CD4-positive, alpha-beta T cell treated with Interleukin-17A for 4 hours (primary cell): ENCODE measurements at places on chromosomes 16 and 17.

GRCh38 chr17:51793686-51794085 is 364.8 kb downstream of the CA10 start:
- DNase-seq: no peak

GRCh38 chr16:30882429-30883310 is 11.2 kb downstream of the BCL7C start:
- no peak for DNase-seq

DNA sequence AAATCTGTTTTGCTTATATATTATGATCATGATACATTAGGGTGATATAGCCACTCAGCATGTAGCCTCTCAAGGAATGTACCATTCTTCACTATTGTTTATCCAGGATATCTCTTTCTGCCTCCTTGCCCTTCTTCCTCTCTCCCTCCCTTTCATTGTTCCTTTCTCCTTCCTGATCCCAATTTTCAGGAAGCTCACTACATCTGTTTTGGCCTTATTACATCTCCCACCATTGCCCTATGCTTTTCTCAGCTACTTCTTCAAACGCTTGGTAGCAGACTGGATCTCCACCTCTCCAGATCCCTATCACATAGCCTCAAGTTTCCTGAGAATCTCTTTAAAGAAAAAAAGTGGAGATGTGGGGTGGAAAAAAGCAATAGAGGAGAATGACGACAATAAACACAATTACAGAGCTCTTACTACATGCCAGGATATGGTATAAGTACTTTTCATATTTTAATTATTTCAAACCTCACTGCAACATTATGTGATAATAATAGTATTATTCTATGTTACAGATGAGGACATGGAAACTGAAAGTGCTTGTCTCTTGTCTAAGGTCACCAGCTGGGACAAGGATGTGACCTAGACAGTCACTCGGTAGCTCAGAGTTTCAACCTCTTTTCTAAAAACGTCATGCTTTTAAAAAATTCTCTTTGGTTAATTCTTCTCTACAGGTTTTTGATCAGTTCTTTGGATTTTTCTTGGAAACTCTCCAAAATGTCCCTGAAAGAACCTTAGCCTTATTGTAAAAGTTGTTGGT is 959.1 kb downstream of the CDH11 start:
- DNase-seq: no peak

DNA sequence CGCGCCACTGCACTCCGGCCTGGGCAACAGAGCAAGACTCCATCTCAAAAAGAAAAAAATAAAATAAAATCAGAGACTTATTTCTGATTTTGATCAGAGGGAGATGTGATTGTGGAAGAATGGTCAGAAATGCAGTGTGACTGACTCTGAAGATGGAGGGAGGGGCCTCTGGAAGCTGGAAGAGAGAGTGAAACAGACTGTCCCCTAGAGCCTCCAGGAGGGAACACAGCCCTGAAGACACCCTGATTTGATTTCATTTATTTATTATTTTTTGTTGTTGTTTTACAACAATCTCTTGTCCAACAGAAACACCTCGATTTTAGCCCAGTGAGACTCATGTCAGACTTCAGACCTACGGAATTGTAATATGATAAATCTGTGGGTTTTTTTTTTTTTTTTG is 26.1 kb downstream of the BCL7C start:
- no peak for DNase-seq

DNA sequence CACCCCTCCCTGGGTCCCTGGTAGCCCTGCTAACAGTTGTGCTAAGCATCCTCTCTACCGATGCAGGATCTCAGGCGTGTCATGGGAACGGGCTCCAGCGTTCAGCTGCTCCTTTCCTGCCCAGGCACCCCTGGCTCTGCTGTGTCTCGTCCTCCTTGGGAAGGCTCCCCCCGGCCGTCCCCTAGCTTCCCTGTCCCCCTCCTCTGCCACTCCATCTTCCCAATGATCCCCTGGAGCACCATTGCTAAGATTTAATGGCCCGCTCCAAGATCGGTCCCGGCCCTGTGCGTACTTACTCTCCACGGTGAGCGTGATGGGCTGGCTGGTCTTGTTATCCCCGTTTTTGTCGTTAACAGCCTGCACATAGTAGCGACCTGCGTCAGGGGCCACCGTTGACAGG is 135.5 kb upstream of the CDC42EP4 start:
- no peak for DNase-seq

DNA sequence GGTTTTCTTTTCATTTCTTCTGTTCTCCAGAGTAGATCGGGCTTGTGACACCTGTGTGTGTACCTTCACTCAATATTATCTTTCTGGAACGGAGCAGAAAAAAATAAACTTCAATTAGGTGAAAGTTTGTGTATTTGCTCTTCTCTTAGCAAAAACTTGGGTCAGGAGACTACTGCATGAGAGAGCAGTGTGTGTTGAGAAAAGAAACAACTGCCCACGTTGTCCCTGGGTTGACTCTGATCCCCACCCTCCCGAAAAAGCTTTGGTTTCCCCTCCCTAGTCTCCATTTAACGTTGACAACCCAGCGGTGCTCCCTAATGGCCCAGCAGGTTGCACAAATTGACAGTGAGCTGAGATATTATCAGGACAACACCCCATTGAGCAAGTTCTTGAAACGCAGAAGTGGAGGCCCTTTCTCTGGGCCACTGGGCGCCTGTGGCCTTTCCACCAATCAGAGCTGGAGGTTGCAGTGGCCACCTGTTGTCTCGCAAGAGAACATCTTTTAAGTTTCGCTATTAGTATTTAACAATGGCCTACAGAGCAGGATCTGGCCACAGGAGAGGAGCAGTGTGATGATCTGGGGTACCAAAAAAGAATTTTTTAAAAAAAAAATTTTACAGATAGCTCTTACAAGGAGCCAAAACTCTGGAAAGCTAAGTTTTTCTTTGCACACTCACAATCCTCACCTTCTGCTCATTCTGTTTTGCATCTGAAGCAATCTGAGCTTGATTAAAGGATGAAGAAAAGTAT is 1.5 kb upstream of the TOX3 start:
- DNase-seq: no peak

DNA sequence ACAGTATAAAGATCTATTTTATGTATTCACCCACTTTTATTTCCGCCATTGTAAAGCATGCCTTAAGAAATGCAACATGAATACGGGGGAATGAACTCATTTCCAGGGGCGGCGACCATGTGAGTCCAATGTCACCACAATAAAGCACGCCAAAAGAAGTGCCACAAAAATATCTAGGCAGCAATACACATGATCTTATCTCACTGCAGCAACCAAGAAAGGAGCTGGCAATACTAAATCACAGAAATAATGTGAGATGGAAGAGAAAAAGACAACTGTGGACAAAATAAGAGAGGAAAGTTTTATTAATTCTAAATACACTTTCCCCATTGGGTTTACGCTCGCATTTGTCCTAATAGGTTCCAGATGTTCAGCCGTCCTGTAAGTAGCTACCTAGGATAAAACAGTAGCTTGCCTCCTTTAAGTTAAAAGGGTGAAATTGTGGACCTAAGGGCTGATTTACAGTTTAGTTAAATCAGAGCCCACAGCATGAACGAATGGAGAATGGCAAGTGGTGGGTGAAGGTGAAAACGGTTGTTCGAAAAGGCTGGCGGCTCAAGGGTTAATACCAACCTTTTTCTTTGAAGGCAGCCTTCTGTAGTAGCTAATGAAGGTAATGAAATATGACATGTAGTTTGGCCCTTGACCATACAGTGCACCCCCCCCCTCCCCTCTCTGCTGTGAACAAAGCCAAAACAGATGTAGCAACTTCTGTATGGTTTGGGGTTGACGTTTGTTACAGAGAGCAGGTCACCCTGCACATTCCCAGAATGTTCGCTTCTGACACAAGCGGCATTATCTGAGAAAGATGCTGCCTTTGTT is 504.2 kb upstream of the PSMD7 start:
- DNase-seq: no peak

DNA sequence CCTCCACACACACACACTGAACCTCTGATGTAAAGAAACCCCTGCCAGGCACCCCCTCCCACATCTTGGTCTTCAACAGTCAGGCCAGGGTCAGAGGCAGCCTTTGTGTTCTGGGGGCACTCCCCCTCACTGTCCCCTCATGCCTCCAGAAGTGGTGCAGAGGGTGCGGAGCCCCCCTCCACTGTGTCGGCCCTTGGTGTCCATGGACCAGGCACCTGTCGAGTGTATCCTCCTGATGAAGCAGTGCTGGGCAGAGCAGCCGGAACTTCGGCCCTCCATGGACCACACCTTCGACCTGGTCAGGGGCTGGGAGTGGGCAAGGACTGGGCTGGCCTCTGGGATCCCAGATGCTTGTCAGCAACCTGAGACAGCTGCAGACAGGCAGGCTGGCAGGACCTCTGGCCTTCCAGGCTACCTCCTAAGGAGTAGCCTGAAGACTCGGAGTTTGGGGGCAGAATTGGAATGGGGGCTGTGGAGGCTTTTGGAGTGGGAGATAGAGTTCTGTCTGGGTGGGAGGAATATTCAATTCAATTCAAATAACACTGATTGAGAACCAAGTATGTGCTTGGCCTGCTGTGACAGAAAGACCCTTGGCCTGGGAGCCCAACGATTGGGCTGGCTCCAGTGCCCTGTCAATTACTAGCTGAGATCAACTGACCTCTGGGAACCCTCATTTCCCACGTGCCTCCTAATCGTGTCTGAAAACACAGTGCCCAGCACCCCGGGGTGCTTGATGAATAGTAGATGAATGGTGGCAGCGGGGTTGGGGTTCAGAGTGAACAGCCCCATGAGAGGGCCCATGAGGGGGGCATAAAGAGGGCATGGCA is 11.5 kb downstream of the GUCY2D start:
- no peak for DNase-seq

- DNase-seq: peak; percentile 39
Measured at GRCh38 chr16:89094252-89094879, 714 bp downstream of the ACSF3 start.

GRCh38 chr17:14197586-14197985 is 39.1 kb downstream of the CDRT15 start:
- peak; percentile 74 for DNase-seq

GRCh38 chr16:70735141-70735979 is 49.5 kb upstream of the MTSS2 start:
- DNase-seq: no peak

- no peak for DNase-seq
Measured at GRCh38 chr16:17360693-17361122, 110.1 kb downstream of the XYLT1 start.

DNA sequence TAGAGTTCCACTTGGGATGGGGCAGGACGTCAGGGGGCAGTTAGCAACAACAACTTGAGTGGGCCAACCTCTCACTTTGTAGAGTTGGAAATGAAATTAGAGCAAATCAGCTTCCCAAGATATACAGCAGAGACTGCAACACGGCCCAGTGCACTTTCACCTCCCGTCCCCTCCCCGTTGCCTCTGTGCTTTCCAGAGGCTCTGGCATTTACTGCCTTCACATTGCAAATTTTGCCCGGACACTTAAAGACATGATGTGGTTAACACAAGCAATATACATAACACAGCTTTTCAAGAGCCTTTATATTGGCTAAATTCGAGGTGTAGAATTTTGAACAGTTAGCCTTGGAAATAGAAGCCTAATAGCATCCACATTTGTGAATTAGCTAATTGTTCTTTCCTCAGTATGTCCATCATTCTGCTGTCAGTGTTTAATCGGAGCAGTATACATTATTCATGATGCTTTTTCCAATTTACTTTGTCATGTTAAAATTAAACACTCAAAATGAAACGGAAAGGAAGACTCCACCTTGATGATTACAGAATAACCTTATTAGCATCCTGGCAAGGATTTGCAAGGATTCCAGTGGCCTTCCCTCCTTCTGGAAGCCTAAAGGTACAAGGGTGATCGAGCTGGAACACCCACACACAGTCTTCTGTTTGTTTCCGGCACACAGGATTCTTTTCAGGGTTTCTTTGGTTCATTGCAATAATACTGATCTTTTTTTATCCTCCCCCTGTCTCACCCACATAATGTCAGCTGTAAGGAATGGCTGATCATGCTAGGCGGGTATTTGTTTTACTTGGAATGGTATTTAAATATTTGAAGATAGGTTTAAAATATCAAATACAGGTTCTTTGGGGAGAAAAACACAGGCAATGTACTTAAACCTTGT is 190.9 kb upstream of the CACNG5 start:
- no peak for DNase-seq

GRCh38 chr17:67491681-67492024 is 114.6 kb downstream of the PITPNC1 start:
- DNase-seq: no peak

- peak; percentile 41 for DNase-seq
Measured at GRCh38 chr17:17971431-17972125, 622 bp downstream of the TOM1L2 start.

GRCh38 chr16:3879887-3880564 is 487 bp downstream of the CREBBP start:
- DNase-seq: peak; percentile 82

DNA sequence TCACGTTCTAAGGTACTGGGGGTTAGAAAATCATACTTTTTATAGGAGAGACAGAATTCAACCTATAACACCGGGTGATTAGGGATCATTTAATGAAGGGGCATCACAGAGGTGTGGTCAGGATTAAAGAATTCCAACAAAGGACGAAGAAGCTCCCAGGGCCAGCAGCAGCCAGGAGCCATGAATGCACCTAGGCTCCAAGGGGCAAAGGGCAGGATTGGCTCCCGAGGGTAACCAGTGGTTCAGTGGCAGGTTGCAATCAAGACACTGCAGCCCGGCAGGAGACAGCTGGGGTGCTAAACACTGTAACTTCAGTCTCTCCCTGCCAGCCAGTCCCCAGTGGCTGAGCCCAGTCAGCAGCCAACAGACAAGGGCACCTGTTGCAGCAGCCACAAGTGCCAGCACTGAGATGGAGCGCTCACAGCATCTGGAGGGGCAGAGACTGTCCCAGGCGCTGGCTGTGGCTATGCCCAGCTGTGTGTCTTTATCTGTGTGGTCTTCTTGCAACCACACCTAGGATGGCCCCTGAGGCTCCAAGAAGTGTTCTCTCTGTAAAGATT is 23.9 kb downstream of the DHRS7C start:
- no peak for DNase-seq

- DNase-seq: no peak
Measured at GRCh38 chr16:79587897-79588296, 12.6 kb downstream of the MAF start.

GRCh38 chr17:60863892-60864707 is 186.4 kb downstream of the BCAS3 start:
- DNase-seq: no peak

GRCh38 chr16:85614338-85615013 is 1.4 kb downstream of the GSE1 start:
- no peak for DNase-seq

- DNase-seq: no peak
Measured at GRCh38 chr17:62164747-62165722, 100.0 kb upstream of the MED13 start.

DNA sequence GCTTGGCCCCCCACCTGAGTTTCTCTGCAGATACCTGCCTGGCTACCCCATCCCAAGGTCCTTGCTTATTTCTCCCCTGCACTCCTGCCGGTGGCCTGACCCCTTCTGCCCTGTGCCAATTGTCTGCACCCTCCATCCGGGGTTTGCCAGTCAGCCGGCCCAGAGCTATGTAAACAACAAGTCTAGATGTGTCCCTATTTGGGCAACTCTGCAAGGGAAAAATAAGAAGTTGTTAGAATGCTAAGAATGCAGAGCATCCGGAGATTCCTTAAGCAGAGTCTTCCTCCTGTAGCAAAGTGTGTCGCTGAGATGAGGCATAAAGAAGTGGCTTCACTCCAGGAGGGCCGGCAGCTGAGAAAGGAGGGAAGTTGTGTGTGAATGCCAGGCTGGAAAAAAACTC is 46.6 kb downstream of the RGS9 start:
- no peak for DNase-seq
